CD4-positive, alpha-beta T cell treated with Interleukin-1 beta for 1 hour (primary cell): ENCODE measurements at places on chromosomes 1 and 21.

GRCh38 chr1:30028283-30028682 lies 695.1 kb downstream of the MATN1 start:
- no peak for DNase-seq

GRCh38 chr1:30285501-30285932 lies 437.9 kb downstream of the MATN1 start:
- no peak for DNase-seq

DNA sequence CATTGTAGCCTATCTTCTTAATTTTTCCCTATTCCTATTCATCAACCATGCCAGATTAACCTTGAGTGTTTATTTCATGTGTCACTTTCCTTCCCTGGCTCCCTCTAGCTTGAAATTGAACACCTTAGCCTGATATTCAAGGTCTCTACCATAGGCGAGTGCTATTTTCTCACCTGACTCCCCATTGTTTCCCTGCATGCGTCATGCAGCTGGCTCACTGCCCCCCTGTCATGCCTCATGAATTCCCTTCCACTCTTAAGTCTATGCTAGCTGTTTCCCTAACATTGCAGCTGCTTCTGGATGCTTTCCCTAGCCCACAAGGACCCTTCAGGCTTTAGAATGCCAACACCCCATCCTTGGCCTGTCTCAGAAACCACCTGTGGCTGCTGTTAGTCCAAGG lies 56.7 kb upstream of the CD1D start:
- DNase-seq: no peak

- DNase-seq: no peak
Measured at GRCh38 chr1:7250176-7250575, 464.9 kb downstream of the CAMTA1 start.

DNA sequence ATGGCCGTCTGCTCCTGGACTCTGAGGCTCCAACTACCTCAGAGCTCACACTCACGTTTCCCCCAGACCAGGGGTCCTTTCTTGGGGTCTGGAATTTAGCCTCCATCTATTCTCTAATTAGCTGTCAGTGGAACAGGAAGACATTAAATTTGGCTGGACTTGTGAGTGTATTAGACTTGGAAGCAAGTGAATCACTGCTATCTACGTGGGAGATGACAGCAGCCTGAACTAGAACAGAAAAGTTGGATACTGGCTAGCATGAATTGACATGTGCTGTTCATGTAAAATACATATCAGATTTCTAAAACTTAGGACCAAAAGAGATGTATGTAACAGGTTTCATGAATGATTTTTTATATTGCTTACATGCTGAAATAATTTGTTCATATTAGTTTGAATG lies 28.0 kb downstream of the TAF5L start:
- DNase-seq: no peak
